Neural crest cell (in vitro differentiated cells): ENCODE measurements at places on chromosomes 7 and 10.

GRCh38 chr10:3907514-3907913, 122.5 kb upstream of the KLF6 start:
- no peak for DNase-seq

GRCh38 chr7:47584536-47584895, 2.6 kb upstream of the TNS3 start:
- no peak for DNase-seq

DNA sequence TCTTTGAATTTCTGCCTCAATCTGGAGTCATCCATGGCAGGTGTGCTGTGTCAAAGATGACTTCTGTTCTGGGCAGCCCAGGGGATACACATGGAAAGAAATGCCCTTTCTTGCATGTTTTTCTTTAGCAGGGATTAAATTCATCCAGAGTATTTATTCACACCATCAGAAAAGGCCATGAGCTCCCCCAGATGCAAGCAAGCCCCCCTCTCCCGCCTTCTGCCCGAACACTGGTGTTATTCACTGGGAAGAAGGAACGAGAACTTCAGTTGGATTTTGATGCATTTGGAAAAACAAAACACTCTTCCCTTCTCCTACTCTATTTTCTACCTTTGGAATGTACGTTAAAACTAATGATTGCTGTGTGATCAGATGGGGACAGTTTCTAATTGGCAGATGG, 1.4 kb downstream of the PLPP4 start:
- no peak for DNase-seq

GRCh38 chr10:18117276-18117675, 22.9 kb upstream of the CACNB2 start:
- DNase-seq, result no peak

GRCh38 chr7:103009466-103010185, 65.0 kb downstream of the FBXL13 start:
- DNase-seq, result no peak

DNA sequence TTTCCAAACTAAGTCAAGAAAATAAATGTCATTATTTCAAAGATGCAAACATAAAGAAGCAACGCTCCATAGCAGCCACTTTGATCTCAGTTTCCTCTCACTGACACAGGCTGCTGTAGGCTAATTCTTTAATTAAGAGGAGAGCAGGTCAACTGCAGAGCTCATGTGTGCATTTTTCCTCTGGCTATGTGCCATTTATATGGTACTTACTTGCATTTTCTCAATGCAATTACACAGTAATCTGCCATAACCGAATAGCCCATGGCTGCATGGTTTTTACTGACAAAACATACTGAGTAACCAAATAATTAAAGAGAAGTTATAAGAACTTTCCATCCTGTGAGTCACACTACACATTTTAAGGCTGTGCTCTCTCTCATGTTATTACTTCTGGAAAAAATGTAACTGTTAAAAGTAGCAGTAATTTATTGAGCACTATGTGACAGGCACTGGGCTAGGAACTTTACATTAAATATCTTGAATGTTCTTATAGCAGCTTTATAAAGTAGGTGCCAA, 122.0 kb downstream of the ELAPOR2 start:
- DNase-seq, result no peak

GRCh38 chr7:106778656-106779250, 86.3 kb upstream of the PIK3CG start:
- DNase-seq, result no peak

- DNase-seq, result peak; percentile 80
These were observed at the start of gene VSIR for GRCh38 chr10:71773221-71773971. VSIR (minus strand) TSS chr10:71773520; CDS start chr10:71773439, 81 bp downstream.

GRCh38 chr7:105131033-105131656, 117.1 kb downstream of the KMT2E start:
- DNase-seq, result no peak

- peak; percentile 91 for DNase-seq
These were observed at the start of gene UNC5B for GRCh38 chr10:71212318-71213126. UNC5B (plus strand) TSS chr10:71212570; CDS start chr10:71212986, 416 bp downstream.

DNA sequence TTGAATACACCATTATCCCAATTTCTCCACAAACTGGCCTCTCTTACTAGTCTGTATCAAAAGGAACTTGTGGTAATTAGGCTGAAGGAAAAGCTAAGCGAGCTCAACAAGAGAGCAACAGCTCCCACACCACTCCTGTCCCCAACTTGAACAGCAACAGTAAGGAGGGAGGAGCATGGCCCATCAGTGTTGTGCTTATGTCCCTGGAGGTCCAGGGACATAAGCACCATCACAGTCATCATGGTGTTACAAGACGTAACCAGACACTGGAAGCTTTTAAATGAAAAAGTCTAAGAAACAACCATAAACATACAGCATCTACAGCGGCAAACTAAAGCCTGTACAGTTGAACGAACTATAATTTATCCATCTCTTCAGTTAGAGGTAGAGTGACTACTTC, 989 bp downstream of the ERLIN1 start:
- DNase-seq, result no peak

GRCh38 chr7:81767926-81768325, 1.9 kb downstream of the HGF start:
- DNase-seq, result no peak
